NCI-H1105 treated with DMSO at 0.1 percent for 48 hours (cell line): ENCODE measurements at places on chromosomes 6 and 20.

DNA sequence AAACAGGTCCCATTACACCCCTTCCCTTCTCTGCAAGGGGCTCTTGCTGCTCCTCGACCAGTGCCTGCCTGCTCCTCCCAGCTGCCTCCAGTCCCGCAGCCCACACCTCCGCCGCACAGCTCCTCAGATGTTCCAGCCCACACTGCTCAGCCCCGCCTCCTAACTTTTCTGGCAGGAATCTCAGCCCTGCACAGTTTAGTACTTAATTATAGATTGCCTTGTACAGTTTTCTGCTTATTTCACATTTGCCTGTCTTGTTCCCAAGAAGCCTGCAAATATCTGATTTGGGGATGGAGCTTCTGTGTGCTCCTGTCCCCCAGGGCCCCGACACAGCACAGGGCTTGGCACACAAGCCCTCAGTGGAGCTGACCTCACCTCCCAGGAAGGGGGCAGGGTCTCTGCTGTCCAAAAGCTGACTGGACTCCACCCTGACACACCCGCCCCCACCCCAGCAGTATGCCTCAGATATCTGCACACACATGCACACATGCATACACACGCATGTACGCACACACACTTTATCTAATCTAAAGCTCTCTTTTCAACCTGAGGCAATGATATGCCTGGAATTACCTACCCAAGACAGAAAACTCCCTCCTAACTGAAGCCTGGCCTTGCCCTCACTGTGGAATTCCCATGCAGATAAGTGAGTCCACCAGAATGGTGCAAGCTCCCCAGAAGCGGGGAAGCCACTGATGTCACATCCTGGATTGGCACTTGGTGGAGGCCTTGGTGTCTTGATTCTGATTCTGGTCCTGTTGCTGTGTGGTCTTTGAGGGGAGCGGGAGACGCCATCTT, 1.2 kb upstream of the PNPLA1 start:
- no peak for DNase-seq

DNA sequence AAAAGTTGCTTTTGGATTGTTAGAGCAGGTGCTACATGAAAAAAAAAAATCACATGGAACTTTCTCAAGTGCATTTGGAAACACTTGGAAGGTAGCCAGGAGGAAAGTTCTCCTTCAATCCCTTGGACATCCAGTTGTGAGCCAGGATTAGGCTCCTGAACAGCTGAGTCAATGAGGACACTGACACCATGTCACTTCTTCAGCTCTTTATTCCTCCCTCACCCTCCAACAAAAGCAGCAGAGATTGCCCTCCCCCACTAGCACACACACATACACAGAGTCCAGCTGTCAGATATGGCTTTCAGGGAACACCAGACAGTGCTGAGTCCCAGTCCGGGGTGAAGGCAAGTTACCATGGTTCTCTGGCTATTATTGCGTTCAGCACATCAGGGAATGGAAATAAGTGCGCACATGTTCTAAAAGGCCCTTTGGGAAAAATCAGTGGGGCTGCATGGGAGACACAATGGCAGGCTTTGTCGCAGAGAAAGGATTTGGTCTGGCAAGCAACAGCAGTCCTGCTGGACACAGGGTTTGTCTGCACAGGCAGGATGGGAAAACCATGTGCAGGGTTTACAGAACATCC, 124.7 kb upstream of the MARCKS start:
- peak; percentile 88 for DNase-seq

DNA sequence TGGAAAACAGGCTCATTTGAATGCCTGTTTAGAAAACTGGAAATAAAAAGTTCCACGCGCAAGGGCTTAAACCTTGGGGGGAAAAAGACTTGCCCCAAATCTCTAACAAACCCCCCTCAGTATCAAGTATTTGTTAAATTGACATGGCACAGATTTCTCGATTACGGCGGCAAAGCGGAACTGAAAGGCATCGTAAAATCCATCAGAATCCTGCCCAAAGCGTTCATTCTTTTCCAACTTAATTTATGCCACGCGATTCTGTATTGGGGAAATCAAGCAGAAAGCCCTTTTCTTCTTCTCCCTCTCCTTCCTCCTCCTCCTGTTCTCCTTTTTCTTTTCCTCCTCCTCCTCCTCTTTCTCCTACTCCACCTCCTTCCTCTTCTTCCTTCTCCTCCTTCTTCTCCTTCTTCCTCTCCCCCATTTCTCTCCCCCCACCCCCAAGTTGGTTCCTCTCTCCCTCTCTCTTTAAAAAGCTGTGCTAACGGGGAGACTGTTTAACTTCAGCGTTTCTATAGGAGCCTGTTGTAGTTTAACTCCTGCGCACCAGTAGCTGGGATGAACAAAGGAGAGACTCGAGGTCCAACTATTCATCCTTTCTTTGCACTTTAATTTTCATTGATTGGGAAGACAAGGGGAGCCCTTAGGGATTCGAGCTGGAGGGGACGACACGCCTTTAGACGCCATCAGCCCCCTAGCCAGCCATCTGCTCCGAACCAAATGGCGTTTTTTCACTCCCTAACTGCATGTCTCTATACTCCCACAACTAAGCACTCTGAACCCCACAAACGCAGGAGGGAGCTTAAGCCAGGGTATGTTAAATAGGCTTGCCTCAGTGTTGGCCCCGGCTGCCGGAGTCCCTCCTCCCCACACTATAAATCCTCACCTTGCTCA, 2.7 kb upstream of the DLL1 start:
- no peak for DNase-seq

DNA sequence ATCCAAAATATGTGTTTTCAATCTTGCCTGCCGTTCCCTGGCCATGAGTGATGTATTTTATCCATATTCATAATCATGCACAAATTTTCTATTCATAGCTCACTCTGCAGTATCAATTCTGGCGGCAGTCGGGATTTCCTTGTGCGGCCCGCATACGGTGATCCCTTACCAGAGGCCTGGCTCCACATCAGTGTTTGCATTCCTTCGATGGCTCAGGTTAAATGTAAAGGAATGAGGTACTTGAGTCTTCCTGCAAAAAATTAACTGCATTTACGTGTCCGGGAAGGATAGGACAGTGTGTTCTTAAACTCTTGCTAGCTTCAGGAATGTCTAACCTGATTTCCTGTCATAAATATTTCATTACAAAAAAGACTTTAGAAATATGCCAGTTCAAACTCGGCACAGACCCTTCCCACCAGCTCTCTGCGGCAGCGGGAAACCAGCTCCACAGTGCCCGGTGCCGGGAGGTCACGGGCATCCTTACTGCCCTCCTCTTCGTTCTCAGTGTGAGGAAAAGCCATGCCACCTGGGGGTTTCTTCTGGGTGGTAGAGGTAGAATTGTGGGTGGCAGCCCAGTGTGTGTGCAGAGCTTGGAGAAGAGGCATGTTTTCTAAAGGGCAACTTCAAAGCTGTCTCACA, 154.5 kb downstream of the MOXD1 start:
- DNase-seq, result no peak

- no peak for DNase-seq
Observed at GRCh38 chr20:64072498-64073063, 6.7 kb downstream of the RGS19 start.

- no peak for DNase-seq
Observed at GRCh38 chr20:43916073-43916880, 1.6 kb downstream of the TOX2 start.

DNA sequence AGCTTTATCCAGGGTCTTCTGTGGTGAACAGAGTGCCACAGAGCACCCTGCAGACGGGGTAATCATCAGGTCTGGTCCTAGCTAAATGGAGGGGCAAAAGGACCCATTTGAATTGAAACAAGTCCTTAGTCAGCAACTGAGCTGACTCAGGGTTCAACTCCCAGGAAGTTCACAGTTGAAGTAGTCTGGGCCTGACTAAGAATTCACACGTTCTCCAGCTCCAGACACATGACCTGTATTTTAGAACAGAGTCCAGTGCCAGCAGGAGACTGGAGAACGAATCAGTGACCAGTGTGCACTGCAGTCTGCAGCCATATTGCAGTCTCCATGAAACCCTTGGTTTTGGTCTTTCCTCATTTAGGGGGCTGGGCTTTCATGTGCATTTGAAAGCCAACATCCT, 85.2 kb downstream of the ELOVL4 start:
- DNase-seq, result no peak

DNA sequence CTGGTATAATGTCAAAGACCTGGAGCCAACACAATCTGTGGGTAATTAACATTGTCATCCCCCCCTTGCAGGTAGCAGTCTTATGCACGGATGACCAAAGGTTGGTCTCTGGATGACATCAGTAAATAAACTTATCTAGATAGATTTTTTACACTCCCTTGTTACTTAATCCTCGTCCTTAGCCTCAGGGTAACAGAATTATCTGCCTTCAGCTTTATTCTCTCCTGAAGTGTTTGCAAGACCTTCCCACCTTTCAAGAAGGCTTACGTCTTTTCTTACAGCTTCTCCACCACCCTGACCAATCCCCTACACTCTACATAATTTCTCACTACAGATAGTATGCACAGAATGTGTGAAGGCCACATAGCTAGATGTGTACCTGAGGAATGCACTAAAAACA, 434.8 kb upstream of the HTR1E start:
- no peak for DNase-seq

DNA sequence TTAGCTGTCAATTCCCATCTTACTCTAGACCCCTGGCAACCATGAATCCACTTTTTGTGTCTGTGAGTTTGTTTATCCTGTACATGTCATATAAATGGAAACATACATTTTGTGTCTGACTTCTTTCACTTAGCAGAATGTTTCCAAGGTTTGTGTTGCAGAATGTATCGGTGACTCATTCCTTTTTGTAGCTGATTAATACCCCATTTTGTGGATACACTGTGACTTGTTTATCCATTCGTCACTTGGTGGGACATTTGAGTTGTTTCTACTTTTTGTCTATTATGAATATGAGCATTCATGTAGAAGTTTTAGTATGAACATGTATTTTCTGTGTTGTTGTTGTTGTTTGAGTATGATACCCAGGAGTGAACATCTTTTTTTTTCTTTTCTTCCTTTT, 21.4 kb downstream of the CDYL start:
- no peak for DNase-seq

- DNase-seq, result no peak
Observed at GRCh38 chr6:106857771-106858652, 116.5 kb downstream of the CD24 start.

- peak; percentile 5 for DNase-seq
Observed at GRCh38 chr20:1862663-1863053, 32.5 kb upstream of the SIRPA start.

DNA sequence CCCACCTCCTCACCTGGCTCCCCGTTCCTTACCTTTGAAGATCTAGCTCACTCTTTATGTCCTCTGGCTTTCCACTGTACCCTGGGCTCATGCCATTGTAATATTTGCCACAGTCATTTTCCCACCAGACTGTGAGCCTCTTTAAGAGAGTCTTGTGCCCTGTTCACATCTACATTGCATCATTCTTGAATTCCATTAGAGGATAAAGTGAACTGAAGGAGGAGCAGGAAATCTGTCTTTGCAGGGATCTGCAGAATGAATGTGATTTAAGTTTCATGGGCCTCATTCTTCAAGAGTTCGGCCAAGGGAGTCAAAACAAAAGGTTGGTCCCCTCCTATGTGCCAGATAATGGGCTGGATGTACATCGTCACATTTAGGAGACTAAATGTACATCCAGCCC, 272.6 kb upstream of the CITED2 start:
- no peak for DNase-seq

DNA sequence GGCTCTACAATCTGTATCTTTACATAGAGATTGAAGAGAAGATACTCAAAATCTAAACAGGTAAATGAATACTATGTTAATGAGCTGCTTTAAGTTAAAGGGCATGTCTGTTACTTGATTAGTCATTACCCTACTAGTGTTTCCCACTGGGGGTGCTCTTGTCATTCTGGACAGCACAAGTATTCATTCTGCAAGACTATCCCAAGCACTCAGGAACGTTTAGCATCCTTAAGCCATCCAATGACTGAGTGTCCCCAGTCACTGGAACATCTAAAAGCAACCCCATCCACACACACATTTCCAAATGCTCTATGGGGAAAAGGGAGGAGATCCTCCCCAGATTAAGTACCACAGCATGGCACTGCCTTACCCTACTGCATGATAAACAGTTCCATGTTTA, 25.7 kb downstream of the EZR start:
- DNase-seq, result no peak

- peak; percentile 92 for DNase-seq
Observed at GRCh38 chr6:72182337-72183246, 296.2 kb downstream of the RIMS1 start.

GRCh38 chr6:122780114-122780513, 598 bp downstream of the FABP7 start:
- no peak for DNase-seq

GRCh38 chr6:51846531-51846930, 240.9 kb downstream of the PKHD1 start:
- no peak for DNase-seq

- no peak for DNase-seq
Observed at GRCh38 chr6:13262302-13263230, 65.8 kb downstream of the TBC1D7 start.

GRCh38 chr6:53834132-53834531, 39.3 kb downstream of the LRRC1 start:
- DNase-seq, result no peak

DNA sequence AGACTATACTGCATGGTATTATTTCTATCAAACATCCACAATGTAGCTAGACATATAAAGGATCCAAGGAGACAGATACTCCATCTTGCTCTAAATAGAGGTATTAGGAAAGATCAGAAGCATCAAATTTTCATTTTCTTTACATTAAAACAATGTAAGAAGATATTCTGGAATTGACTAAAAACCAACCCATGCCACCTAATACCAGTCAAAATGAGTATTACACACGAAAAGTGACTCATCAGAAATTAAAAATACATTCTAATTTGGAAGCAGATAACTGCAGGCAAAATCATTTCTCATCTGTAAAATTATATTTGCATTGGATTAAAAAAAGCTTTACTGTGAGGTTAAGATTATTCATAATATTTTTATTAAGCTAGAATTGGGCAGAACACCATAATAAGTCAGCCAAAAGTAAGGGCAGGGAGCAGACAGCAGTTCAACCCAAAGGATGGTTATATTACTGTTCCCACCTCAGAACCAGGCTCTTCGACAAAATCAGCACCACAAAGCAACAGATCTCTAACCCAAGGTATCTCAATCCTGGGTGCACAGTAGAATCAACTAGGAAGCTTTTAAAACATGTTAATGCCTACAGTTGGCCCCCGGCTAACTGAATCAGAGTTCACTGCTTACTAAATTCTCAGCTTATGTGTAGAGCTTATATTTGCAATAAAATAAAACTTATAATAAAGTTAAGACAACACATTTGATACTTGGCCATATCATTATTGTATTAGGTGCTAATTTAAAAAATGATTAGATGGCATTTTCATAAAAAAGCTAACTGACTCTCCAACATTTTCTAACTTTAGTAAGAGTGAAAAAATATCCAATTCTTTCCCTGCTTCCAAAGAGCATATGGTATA, 35.2 kb downstream of the SAMD3 start:
- no peak for DNase-seq

GRCh38 chr6:127821431-127821830, 79.4 kb downstream of the THEMIS start:
- no peak for DNase-seq

DNA sequence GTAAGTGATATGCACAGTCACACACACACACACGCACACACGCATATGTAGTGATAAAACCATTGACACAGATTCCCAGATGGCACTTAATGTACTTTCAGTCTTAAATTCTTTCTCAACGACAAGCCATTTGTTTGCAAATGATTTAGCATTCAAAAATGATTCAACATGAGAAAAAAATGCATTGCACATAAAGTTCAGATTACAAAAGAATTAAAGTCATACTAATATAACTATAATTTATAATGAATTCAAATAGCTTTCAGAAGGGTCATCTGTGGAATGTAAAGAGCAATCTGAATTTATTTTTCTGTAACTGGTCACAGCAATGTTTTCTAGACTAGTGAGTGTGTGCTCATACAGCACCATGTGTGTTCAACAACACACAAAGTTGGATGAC, 521.6 kb upstream of the ZNF337 start:
- no peak for DNase-seq
